Activated effector memory CD4-positive, alpha-beta T cell treated with anti-CD3 and anti-CD28 coated beads, Interleukin-2, amount 50 U/mL, for 16 hours (primary cell): ENCODE measurements at places on chromosomes 7 and 10.

GRCh38 chr7:27434756-27435400 is 192.3 kb downstream of the EVX1 start:
- DNase-seq: no peak

GRCh38 chr7:14691597-14692203 is 210.9 kb downstream of the DGKB start:
- DNase-seq: peak; percentile 83

GRCh38 chr7:137696376-137696775 is 150.4 kb downstream of the DGKI start:
- no peak for DNase-seq

- DNase-seq: no peak
Observed at GRCh38 chr7:129719980-129720732, 108.6 kb downstream of the NRF1 start.

GRCh38 chr10:30538086-30538485 is 91.5 kb downstream of the LYZL2 start:
- DNase-seq: no peak

GRCh38 chr10:33099748-33100147 is 141.7 kb upstream of the ITGB1 start:
- DNase-seq: no peak

GRCh38 chr10:21097926-21098355 is 200.8 kb upstream of the NEBL start:
- no peak for DNase-seq

DNA sequence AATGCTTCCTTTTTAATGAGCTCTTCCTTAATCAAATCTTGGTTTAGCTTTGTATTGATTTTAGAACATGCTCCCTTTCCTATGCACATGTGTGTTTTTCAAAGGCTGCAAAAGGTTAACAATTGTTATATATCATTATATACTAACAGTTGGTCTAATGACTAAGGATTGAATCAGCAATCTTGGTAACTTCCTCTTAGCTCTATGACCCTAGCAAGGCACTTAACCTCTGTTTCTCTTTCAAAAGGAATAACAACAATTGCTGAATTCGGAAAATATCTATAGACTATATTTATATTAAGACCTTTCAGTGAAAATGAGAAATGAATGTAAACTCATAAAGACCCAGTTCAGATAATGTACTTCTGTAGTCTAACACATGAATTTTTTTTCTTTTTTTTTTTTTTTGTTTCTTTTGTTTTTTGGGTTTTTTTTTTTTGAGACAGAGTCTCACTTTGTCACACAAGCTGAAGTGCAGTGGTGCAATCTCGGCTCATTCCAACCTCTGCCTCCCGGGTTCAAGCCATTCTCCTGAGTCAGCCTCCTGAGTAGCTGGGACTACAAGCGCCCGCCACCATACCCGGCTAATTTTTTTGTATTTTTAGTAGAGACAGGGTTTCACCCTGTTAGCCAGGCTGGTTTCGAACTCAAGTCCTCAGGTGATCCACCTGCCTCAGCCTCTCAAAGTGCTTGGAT is 48.8 kb downstream of the HOXA1 start:
- DNase-seq: no peak

- no peak for DNase-seq
Observed at GRCh38 chr7:74599244-74599643, 58.3 kb upstream of the GTF2I start.

DNA sequence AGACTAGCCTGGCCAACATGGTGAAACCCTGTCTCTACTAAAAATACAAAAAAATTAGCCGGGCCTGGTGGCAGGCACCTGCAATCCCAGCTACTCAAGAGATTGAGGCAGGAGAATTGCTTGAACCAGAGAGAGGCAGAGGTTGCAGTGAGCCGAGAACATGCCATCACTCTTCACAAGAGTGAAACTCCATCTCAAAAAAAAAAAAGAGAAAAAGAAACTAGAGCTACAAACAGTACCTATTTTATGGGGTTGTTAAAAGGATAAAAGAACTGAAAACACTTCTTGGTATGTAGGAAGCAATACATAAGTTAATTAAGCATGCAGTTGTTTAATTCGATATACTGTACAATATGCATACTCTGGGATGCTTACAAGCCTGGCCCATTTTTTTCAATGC is 216.9 kb downstream of the SORCS1 start:
- DNase-seq: no peak

- no peak for DNase-seq
Observed at GRCh38 chr7:104895522-104896236, 118.3 kb upstream of the KMT2E start.

GRCh38 chr10:32411797-32412498 is 34.0 kb upstream of the CCDC7 start:
- no peak for DNase-seq

- DNase-seq: no peak
Observed at GRCh38 chr7:125347269-125347668, 417.6 kb upstream of the POT1 start.

- DNase-seq: no peak
Observed at GRCh38 chr7:141748396-141748795, 10.2 kb downstream of the SSBP1 start.

DNA sequence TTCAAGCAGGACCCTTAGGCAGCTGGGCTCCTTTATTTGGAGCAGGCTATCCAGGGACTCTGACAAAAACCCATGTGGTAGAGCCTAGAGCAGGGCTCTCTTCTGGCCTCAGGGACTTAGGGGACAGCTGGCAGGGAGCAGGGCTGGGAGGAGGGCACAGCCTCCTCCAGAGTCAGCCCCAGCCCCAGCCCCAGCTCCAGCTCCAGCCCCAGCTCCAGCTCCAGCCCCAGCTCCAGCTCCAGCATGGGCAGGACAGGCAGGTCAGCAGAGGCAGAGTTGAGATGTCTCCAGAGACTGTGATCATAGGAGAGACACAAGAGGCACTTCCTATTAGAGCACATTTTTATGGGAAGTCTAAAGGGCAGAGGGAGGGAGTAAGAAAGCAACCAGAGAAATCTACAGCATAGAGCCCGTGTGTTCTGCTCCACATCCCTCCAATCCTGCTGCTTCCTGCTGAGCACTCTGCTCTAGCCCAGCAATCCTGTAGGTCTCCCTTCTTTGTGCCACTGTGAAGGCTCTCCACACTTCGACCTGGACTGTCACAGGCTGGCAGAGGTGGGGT is 13.3 kb upstream of the C10orf53 start:
- DNase-seq: no peak
